ENCODE measurements at places on chromosomes 3 and 15.

GRCh38 chr15:74156678-74157411 is 16.7 kb upstream of the ISLR start:
- DNase-seq: no peak

- DNase-seq: no peak
Measured at GRCh38 chr3:141203866-141204265, 27.8 kb upstream of the PXYLP1 start.

DNA sequence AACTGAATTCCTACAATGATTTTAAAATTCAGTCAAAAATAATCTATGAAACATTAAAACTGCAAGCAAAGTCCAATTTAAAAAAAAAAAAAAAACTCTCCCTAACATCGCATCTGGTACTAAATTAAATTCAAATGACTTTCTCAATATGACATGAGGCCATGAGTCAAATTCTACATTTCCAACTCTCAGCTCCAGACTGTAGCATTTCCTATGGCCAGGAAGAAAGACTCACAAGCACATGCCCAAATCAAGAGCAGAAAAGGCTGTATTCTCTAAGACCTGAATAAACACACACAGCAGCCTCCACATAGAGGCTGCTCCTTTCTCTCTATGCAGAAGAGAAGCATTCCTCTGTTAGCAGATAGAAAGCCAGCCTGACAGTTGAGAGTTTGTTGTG is 729.2 kb downstream of the ROBO1 start:
- DNase-seq: no peak

- DNase-seq: no peak
Measured at GRCh38 chr3:170811515-170811914, 58.5 kb downstream of the RPL22L1 start.

- peak; percentile 63 for DNase-seq
Measured at GRCh38 chr3:152269056-152269830, 514 bp downstream of the MBNL1 start.

GRCh38 chr3:54065140-54065539 is 57.2 kb upstream of the CACNA2D3 start:
- no peak for DNase-seq

- DNase-seq: no peak
Measured at GRCh38 chr3:171056528-171056927, 30.0 kb upstream of the SLC2A2 start.

GRCh38 chr15:88108477-88108876 is 148.1 kb downstream of the NTRK3 start:
- no peak for DNase-seq

- no peak for DNase-seq
Measured at GRCh38 chr3:124407260-124407659, 323.0 kb upstream of the UMPS start.

DNA sequence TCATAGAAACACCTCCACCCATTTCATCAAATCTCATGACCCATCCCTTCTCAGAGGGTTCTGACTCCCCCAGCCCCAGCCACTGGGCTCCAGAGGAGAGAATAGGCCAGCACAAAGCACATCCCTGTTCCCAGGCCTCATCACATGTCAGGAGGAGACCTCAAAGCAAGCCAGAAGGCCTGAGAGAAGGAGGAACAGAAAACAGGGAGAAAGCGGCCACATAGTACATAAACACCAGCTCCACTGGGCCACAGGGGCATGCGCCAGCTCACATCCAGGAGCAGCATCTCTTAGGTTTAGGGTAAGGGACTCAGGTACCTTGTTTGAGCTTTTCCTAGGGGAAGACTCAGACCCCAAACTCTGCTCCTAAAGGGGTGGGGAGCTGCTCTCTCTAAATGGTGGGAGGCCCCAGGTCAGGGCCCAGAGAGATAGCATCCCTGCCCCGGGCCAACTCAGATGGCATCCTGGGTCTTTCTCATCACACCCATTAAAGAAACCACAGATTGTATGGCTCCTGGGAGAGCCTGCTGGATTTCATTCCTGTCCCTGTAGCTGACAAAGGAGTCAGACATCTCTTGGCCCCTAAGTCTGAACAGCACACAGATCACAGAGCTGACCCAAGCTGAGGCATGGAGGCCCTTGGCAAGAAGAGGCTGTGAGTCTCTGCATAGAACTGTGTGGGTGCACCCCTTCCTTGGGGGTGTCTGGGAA is 2.5 kb downstream of the SHF start:
- no peak for DNase-seq

GRCh38 chr3:22117091-22117490 is 366.1 kb upstream of the ZNF385D start:
- DNase-seq: no peak

GRCh38 chr3:159941038-159942000 is 47.3 kb upstream of the IL12A start:
- DNase-seq: no peak

GRCh38 chr3:72232331-72232730 is 447.4 kb upstream of the PROK2 start:
- DNase-seq: no peak

Measured in iPS-NIHi11 (cell line).